ENCODE measurements at places on chromosomes 7 and 10.
A peak's percentile ranks its signal among the peaks of the same experiment; 100 is the strongest.

- no peak for DNase-seq
Measured at GRCh38 chr7:7653593-7654187, 13.1 kb downstream of the UMAD1 start.

DNA sequence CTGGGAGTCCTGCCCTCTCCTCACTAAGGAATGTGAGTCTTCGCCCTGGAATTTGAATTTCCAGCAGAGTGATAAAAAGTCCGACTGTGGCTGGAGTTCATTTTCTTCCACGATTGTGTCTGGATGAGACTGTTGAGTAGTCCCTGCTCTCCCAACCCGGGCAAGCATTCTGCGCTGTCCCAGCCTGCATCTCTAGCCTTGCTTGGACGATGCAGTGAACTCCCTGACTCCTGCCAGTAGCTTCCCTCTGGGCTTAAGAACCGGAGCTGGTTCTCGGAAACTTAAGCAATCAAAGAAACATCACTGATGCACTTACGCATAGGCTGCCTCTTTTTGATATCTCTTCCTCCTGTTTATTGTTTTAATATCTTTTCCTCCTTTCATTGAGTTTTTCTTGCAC is 116.0 kb upstream of the FZD8 start:
- DNase-seq = no peak

DNA sequence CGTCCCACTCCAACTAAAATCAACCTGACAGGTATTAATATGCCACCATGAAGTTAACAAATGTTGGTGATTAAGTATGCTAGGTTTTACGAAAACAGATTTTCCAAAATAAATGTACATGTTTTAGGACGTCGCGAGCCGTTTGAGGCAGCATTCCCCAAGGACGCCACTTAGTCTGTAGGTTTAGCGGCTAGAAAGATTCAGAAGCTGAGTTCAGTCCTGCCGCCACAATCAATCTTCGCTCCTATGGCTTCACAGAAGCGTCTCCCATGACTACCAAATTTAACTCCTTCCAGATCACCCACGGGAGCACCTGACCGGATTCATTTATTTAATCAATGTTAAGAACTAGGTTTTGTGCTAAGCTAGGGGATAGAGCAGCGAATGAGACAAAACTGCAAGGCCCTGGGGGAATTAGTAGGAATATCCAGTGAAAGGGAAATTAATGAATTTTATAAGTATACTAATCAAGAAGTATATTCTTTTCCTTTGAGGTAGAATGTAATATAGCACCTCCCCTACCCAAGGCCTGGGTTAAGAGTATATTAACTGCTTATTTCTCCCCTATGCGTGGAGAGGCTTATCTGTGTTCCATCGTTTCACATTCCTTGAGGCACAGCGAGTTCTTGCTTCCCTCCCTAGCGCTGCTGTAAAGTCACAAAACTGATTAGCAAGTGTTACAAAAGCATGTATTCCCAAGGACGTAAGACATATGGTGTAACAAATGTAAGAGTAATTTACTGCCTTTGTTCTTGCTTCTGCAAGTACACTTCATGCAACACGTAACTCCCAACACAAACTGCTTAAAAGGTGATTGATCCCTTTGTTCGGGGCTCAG is 994 bp upstream of the CYP51A1 start:
- DNase-seq = peak; percentile 40

DNA sequence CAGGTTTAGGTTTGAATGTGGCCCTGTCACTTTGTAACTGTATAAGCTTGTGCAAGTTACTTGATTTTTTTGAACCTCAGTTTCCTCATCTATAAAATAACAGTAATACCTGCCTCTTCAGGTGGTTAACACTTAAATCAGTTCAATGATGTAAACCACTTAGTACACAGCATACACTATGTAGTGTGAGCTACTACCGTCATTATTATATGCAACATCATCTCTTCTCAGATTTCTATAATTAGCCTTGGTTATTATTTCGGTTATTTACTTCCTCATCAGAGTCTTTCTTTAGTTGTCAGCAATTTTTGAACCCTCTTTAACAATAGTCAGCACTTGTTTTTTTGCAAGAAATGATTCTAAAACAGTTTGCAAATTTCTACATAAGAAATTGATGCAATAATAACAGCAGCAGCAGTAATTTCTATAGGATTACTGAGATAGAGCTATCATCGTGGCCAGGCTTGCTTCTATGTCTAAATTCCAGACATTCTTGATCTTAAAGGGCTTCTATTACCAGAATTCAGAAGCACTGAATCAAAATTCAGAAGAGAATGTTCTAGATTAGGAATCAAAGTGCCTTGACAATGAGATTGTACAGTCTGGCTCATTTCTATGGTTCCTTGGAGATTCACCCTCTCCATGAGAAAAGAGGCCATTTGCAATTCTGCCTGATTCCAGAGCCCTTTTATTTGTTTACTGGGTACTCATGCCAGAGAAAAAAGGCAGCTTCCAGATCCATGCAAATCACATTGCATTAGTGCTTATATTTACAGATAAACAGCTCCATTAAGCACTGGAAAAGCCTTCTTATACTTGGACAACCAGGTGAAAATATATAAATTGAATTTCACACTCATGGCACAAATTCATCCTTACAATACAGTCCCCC is 25.0 kb upstream of the WDR11 start:
- no peak for DNase-seq

- no peak for DNase-seq
Measured at GRCh38 chr10:62584731-62585130, 210.6 kb downstream of the ZNF365 start.

DNA sequence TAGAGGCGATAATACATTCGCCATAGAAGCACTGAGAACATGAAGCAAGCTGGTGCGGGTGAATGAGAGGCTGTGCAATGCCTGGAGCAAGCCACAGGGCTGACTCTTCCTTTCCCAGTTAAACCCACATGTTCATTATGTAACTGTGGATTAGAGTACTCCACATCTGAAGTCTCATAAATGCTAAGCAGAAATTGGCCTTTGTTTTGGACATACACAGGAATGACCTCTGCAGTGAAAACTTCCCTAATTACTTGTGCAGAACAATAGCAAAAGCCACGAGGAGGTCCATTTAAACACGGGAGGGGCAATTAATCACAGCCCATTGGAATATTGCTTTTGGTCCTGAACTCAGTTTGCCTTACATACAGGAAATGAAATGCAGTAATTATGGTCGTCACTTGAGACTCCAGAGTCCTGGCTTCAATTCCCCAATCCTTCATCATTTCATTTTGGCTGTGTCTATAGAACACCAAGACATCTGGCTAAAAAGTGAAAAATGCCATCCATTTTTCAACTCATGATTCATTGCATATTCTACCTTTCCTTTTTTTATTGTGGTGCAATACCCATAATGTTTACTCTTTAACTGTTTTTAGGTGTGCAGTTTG is 78.7 kb upstream of the CXCL12 start:
- no peak for DNase-seq

DNA sequence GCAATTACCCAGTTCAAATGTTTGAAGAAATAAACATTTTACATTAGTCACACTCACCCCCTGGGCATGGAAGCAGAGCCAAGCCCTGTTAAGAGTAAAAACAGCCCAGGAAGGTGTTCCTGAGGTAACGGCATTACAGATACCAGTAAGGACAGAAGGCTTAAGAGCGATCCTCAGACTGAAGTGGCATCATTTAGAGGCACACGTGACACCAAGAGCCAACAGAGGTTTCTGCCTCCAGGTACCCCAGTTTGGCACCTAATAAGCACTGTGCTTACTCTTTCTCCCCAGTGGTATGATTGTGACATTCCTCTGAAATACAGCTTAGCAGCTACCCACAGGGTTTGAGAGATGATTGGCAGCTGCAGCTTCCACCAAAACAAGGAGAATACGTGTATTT is 17.2 kb downstream of the MMS19 start:
- no peak for DNase-seq

GRCh38 chr10:103510791-103511752 is 17.6 kb downstream of the NEURL1 start:
- DNase-seq = no peak

- DNase-seq = no peak
Measured at GRCh38 chr10:35821339-35821911, 179.3 kb upstream of the FZD8 start.

GRCh38 chr7:51158742-51159445 is 157.7 kb downstream of the COBL start:
- no peak for DNase-seq
